Sciatic nerve (tissue), 2 donors: ENCODE measurements at places on chromosomes 12 and 14. TPM values are rescaled to one million over a fixed set of nuclear protein-coding genes. Genes with fewer than 3 reads are reported as not detected.

Gene MSI1
- 2.2 TPM for total RNA-seq

Gene MFAP5
- total RNA-seq: 387 TPM

Gene CLEC2B
- 32.6 TPM for total RNA-seq

Gene SART3
- 56.4 TPM for total RNA-seq

Gene CPNE6
- total RNA-seq: not detected

Gene PLEKHG7
- total RNA-seq: 5.3 TPM

Gene GRIP1
- 2.5 TPM for total RNA-seq

Gene RPS6KA5
- 30.4 TPM for total RNA-seq

Gene NGB
- not detected for total RNA-seq

Gene KIF26A
- 10.4 TPM for total RNA-seq

Gene KRT2
- not detected for total RNA-seq

Gene DCAF5
- total RNA-seq: 42.8 TPM

Gene FOXA1
- total RNA-seq: 0.94 TPM

Gene HHIPL1
- total RNA-seq: 4.2 TPM

Gene FITM1
- 0.76 TPM for total RNA-seq

Gene DTX3
- 42.9 TPM for total RNA-seq

Gene HOXC9
- 10.2 TPM for total RNA-seq

Gene ART4
- 0.80 TPM for total RNA-seq

Gene NRXN3
- 38.1 TPM for total RNA-seq
